ENCODE measurements at places on chromosomes 2 and 18.

DNA sequence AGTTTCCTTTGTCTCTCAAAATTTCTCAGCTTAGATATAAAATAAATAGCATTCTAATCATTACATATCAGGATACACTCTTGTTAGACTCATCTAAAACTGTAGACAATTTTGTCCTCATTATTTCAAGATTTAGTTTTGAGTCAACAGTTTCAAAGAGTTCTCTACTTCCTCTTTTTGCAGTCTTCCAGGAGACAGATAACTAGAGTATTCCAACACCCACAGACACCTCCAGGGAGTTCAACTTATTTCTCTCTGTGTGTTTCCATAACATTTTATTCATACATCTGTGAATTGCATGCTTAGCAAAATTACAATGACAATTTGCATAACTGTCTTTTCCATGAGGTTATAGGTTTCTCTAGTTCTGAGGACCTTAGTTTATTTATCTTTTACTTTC is 166.6 kb upstream of the HNMT start:
- no peak for DNase-seq

GRCh38 chr2:208373460-208374089 is 33.0 kb upstream of the PTH2R start:
- peak; percentile 52 for DNase-seq

DNA sequence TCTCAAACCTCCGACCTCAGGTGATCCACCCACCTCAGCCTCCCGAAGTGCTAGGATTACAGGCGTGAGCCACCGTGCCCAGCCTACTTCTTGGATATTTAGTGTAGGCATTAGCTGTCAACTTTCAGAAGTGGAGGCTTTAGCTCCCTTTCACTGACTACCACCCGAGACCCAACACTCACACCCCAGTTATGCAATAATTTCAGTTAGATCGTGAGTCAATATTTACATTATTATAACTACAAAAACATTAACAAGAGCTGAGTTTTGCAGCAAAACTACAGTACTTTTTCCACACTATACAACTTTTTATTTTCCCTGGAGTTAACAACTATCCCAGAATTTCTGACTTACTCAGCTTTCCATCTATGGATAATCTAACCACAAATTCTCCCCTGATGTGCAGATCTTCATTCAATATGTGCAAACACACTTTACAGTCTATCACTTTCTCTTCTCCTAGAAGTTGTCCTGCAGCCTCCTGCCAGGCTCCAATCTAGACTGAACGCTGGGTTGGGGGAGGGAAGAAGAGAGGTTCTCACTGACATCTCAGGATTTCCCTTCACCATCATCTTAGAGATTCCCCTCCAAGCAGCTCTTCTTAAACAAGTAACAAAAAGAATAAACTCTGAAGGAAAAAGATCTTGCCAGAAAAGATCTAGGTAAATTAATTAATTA is 10.1 kb downstream of the TBC1D8 start:
- no peak for DNase-seq

- no peak for DNase-seq
Observed at GRCh38 chr18:76394780-76395476, 100.1 kb downstream of the ZNF516 start.

DNA sequence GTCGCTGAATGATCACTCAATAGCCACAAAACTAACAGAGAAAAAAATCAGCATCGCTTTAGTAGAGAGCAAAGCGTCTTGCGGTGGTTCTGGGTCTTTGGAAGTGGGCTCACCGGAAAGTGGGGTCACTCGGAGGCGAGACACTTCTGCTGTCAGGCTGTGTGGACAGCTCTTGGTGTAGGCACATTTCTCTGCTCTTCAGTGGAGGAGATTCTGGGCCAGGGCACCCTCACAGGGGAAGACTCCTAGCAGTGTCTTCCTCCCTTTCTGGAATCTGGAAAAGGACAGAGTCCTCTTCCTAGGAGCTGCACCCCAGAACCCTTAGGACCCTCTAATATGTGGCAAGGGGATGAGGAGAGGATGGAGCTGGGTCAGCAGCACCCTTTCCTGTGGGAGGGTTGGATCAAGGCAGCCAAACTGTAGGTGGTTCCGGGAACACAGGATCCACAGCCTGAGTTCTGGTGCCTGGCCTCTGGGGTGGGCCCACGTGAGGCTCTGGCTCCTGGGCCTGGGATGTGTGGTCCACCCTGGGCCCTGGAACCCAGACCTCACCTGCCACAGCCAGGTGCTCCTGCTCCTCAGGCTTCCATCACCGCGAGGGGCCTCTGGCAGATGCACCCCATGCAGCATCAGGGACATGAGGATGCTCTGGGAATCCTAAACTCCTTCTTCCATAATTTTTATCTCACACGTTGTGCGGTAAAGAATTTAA is 25.1 kb downstream of the GPR35 start:
- no peak for DNase-seq

GRCh38 chr18:48838166-48838775 is 112.5 kb downstream of the SMAD7 start:
- DNase-seq = no peak

- DNase-seq = peak; percentile 47
Observed at GRCh38 chr2:208047840-208048239, 22.5 kb upstream of the PLEKHM3 start.

DNA sequence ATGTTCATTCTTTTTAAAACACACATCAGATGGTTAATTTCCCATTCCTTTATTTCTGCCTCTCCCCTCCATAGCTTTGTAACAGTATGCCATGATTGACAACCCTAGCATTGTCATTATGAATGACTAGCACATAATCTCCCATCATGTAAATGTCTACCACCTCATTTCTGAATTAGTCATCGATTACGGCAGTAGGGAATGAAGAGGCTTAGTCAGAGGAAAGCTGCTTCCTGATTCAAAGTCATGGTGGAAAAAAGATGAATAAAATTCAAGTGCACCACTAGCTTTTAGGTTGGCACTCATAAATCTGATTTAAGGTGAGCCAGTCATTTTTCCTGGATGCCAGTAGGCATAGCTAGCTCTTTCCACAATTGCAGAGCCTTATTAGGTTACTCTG is 19.1 kb upstream of the ACMSD start:
- DNase-seq = no peak

- no peak for DNase-seq
Observed at GRCh38 chr2:174663550-174663949, 65.9 kb upstream of the WIPF1 start.
